ENCODE measurements at places on chromosomes 1 and 21.

- DNase-seq, result no peak
These were observed 2.0 kb upstream of the OR14I1 start for GRCh38 chr1:248704606-248705005.

DNA sequence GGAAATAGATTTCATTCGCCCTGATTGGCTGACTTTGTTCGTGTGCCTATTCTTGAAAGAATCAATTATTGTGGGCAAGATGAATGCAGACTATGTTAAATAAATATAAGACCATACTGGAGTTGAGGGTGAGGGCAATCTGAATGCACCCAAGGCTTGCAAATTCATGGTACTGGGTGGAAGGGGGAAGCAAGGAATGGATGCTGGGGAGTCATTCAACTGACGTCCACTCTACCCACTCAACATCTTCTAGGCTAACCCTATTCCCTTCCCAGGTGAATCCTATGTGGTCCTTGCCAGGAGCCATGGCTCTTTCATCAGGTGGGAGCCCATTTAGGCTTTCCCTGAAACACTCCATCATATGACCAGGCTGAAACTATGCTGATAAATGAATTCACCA lies 5.7 kb upstream of the CYP4B1 start:
- no peak for DNase-seq

DNA sequence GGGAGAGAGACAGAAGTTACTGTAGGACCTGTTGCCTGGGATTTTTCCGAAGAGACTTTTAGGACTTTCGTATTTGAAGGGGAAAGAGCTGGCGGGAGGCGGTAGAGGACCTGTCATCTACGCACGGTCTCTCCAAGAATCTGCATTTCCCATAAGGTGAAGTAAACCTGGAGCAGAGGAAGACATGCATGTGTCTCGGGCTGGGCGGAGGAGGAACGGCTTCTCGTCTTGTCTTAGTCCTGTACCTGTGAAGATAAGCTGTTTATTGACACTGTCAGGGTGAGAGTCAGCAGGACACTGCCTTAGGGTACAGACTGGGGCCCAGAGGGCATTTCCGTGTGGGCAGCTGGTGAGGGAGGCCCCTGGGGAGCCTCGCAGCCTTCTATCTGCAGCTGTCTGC lies 123.4 kb upstream of the COL6A1 start:
- DNase-seq, result no peak

DNA sequence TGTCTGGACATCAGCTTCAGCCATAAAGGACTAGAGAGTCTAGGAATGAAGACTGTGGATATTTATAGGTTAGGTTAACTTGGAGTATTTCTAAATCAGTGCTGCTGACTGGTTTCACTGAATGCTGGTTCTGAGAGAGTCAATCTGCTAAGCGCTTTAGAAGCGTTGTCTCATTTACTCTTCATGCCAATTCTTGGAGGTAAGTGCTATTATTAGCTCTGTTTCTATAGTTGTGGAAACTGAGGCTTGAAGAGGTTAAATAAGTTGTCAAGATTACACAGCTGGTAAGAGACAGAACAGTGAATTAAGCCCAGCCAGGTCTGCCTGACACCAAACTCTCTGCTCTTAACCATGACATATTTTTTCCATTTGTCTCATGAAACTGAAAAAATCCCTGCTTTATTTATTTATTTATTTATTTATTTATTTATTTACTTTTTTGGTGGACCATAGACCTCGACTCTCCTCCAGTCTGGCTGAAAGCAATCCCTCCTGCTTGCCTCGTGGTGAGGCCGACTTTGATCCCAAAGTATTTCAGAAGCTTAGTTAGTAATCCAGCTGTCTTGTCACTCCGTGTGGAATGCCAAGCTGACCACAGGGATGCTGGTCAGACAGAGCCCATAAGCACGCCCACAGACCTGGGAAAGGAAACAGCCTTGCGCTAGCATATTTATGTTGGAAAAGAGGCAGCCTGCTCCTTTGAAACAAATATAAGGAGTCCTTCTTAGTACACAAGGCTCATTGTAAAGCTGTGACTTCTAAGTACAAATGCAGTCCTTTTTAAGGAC lies 16.9 kb downstream of the NTMT2 start:
- DNase-seq, result peak; percentile 55

DNA sequence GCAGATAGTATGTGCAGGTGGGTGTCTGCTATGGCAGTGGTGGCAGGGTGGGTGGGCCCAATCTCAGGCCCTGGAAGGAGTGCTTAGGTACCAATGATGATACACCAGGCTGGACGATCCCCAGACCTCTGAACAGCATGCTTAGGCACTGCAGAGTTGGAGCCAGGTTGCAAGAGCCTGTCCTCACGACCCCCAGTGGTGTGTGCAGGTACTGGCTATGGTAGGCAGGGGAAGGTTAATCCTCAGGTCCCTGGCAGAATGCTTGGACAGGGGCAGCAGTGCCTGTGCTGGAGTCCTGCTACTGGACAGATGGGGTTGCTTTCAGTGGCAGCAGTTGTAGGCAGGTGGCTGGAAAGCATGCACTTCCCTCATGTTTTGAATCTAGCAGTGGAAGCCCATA lies 100.5 kb upstream of the NEK7 start:
- DNase-seq, result no peak

- DNase-seq, result no peak
These were observed 542.8 kb downstream of the PTPRU start for GRCh38 chr1:29779146-29779545.

GRCh38 chr21:38027901-38028498 lies 111.7 kb upstream of the KCNJ6 start:
- no peak for DNase-seq

- no peak for DNase-seq
These were observed 37.3 kb downstream of the PLEKHO1 start for GRCh38 chr1:150186789-150187559.

DNA sequence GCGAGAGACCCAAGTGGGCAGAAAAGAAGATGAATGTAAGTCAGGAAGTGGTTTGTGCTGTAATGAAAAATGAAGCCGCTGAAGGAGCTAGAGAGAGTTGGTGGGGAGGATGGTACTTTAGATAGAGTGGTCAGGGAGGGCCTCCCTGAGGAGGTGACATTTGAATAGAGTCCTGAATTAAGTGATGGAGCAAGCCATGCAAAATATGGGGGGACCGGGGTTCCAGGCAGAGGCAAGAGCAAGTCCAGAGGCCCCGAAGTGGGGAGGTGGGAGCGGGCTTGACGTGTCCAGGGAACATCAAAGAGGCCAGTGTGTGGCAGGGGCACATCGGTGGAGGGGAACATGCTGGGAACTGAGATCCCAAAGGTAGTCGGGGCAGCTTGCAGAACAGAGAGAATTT lies 43.1 kb downstream of the OPRD1 start:
- DNase-seq, result no peak

GRCh38 chr1:172408958-172409357 lies 11.5 kb upstream of the C1orf105 start:
- DNase-seq, result no peak

GRCh38 chr21:17003763-17004373 lies 509.0 kb upstream of the CXADR start:
- DNase-seq, result no peak

- no peak for DNase-seq
These were observed 1.0 kb upstream of the AK4 start for GRCh38 chr1:65146908-65147423.

- peak; percentile 11 for DNase-seq
These were observed 46.2 kb upstream of the COL18A1 start for GRCh38 chr21:45358711-45359310.

GRCh38 chr1:237166593-237167101 lies 124.7 kb downstream of the RYR2 start:
- DNase-seq, result no peak

GRCh38 chr1:200409203-200409760 lies 554 bp downstream of the ZNF281 start:
- peak; percentile 71 for DNase-seq

GRCh38 chr1:191671236-191671635 lies 487.0 kb upstream of the RGS18 start:
- DNase-seq, result no peak

GRCh38 chr21:17488620-17489019 lies 24.2 kb upstream of the CXADR start:
- no peak for DNase-seq

DNA sequence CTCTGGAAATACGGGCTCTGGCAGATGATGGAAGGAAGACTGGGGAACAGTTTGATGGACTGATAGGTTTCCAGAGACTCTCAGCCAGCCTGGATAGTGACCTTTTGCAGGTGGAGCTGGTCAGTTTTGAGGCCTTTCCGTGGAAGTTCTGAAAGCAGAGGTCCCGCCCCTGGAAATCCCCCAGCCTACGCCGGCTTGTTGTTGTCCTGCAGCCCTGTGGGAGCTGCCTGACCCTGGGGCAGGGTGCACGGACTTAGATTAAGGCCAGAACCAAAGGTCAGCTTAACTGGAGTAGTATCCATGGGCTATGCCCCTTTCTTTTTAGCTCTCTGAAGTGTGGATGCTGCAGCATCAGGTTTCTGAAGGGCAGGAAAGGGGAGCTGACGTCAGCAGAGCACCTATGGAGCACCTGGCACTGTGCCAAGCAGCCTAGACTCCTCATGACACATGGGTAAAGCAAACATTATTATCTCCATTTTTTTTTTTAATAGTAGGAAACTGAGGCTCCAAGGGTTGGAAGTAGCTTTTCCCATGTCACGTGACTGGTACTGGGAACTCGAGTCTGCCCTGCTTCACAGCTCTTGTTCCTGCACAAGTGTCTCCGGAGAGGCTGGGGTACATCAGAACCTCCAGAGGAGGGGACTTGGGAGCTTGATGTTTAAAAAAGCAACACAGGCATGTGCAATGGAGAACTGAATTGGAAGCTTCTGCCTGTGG lies 38.5 kb downstream of the IER5 start:
- no peak for DNase-seq

- no peak for DNase-seq
These were observed 164.5 kb upstream of the ETV3 start for GRCh38 chr1:157302724-157303123.

- peak; percentile 61 for DNase-seq
These were observed 245.2 kb downstream of the TRABD2B start for GRCh38 chr1:47751996-47752451.

DNA sequence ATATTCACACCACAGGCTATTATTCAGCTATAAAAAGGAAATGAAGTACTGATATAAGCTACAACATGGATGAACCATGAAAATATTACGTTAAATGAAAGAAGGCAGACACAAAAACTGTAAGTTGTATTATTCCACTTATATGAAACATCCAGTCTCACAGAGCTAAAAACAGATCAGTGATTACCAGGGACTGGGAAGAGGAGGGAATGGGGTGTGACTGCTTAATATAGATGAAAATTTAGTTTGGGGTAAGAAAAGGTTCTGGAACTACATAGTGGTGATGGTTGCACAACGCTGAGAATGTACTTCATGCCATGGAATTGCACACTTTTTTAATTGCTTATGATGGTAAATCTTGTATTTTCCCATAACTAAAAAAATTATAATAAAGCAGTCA lies 19.5 kb downstream of the GPBP1L1 start:
- DNase-seq, result no peak

- DNase-seq, result no peak
These were observed 220.5 kb downstream of the KCNT2 start for GRCh38 chr1:196387766-196388165.

DNA sequence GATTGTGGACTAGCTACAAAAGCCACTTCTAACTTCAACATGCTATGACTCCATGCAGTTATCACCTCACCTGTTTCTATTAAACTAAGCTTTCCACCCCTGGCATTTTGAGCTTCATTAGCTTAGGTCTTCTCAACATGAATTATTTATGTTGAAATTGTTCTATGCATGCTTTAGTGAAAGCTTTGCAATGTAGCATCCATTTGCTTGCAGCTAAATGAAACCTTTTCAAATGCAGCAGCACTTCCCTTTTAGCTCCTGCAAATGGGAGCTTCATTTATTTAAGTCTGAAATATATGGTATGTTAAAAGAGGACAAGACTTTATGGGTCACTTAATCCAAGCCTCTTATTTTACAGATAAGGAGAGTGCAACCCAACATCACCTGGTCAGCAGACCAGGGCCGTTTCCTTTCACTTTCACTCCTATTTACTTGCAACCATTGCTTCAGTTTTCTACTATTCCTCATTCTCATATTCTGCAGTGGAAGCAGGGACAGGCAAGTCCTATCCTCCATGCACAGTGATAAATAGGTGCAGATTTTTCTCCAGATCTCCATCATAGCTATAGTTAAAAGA lies 56.4 kb upstream of the SAMSN1 start:
- DNase-seq, result no peak

Measured in right cardiac atrium (tissue), 5 donors.